ENCODE measurements at places on chromosomes 7 and 10.

DNA sequence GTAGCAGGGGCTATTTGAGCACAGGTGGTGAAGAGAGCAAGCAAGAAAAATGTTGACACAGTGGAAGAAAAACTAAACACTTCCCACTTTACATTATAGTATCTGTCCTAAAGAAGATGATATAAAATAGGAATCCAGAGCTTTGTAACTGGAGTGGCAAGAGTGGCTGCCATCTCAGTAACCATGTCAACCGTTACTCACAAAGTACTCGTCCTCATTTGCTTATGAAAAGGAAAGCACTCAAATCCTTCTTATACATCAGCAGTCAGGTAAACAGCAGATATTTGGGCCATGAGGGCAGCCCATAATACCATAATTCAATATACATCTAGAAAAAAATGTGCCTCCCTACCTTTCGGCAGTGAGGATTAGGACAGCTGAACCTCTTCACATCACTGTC is 70.1 kb downstream of the RNF216 start:
- no peak for DNase-seq

DNA sequence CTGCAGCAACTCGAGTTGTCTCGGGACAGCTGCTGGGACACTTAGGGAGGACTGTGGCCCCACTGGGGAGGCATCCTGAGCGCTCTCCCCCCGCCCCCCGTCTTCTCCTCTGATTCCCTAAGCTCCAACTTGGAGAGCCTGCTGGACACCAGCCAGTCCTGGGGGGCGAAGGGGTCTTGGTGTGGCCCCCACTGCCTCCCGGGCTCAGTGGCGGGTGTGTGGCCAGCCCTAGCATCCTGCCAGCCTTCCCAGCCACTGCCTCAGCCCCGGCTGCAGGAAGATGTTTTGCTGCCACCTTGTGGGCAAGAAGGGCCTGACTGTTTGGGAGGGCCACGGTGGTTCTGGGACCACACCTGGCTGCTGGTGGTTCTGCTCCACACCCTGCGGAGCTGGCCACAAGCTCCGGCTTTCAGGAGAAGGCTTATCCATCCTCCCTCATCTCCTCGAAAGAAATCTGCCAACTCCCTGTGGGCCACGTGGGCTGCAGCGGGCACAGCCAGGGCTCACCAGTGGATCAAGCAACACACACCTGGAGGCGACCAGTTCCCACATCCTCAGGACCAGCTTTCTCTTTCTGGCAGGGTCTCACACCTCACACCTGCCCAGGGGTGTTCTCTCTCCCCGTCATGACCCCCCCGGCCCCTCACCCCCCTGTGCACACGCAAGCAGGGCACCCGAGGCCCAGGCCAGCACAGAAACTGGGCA is 24.8 kb downstream of the AGAP3 start:
- DNase-seq, result peak; percentile 71

- DNase-seq, result no peak
Measured at GRCh38 chr10:50326757-50327701, 75.7 kb upstream of the ASAH2 start.

- DNase-seq, result no peak
Measured at GRCh38 chr7:116249969-116250553, 39.7 kb downstream of the TES start.

GRCh38 chr10:22791665-22792064 is 77.3 kb upstream of the PIP4K2A start:
- DNase-seq, result no peak

GRCh38 chr7:125511310-125511709 is 581.7 kb upstream of the POT1 start:
- DNase-seq, result no peak

DNA sequence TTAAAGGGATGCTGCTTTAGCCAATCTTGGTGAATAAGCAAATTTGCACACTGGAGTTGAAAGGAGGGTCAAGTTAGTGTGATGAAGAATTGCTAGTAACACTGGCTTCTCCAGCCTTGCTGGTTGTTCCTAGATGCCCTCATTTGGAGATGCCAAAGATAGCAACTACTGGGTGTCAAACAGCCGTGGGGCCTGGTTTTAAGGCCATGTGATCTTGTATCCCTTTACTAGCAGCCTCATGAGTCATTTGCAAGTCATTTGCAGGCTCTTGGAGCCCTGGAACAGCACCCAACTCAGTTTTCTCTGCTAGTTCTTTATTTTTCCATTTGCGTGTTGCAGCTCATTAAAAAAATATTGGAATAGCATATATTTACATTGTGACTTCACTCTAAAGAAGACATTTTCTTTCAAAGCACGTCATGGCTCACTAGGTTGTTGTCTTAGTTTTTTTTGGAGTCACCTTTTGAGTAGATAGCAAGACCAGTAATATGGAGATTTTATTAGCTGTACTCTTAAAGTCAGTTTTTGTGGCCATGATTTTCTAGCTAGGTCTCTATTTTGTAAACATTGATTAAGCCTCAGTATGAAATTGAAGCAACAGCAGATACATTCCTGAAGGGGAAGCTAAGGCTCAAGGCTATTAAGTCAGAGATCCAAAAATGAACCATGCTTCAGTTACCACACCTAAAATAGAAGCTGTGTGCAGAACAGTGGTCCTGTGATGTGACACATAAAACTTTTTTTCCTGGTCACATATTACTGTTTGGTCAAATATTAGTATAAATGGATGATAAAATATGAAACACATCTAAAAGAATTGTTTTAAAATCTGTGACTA is 1.3 kb downstream of the LSMEM1 start:
- DNase-seq, result no peak

GRCh38 chr7:2962865-2963264 is 80.8 kb downstream of the CARD11 start:
- DNase-seq, result no peak

DNA sequence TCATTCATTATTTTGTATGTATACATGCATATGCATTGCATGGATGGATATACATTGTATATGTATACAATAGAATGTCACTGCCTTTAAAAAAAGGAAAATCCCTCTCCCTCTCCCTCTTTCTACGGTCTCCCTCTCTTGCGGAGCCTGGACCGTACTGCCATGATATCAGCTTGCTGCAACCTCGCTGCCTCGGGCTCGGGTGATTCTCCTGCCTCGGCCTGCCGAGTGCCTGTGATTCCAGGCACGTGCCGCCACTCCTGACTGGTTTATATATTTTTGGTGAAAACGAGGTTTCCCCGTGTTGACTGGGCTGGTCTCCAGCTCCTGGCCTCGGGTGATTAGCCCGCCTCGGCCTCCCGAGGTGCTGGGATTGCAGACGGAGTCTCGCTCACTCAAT is 24.4 kb downstream of the IPMK start:
- no peak for DNase-seq

DNA sequence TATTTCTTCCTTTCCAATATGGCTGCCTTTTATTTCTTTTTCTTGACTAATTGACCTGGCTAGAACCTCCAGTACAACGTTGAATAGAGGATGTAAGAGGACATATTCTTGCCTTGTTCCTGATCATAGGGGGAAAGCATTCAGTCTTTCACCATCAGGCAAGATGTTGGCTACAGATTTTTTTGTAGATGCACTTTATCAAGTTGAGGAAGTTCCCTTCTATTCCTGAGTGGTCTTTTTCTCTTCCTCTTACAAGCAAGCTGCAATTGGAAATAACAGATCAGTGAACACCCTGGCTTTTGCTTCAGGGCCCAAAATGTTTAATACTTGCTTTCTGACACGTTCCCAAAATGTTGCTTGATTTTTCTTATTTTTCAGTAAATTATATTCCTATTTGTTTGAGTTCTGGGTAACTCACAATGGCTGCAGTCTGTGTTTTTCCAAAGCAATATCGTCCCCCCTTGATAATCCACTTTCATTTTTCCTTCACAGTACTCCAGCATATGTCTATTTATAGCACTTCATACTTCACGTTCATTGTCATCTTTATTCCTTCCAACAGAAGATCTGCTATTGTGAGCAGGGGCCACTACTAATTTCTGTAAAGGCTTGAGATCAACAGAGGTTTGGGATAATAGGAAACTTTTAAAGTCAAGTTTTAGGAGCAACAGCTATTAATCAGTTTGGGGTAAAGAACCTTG is 11.7 kb downstream of the CPEB3 start:
- no peak for DNase-seq

Measured in anterior cingulate cortex (tissue), 58 donors.